ENCODE measurements at places on chromosomes 11 and 22. TPM values are rescaled to one million over a fixed set of nuclear protein-coding genes. Genes with fewer than 3 reads are reported as not detected.

The EHF gene
- 3.8 TPM for total RNA-seq

GRCh38 chr22:26993886-26994285 is 336.5 kb downstream of the MIAT start:
- no peak overlapping the region for H3K4me3 ChIP-seq
- no peak overlapping the region for H3K27ac ChIP-seq
- DNase-seq, result no peak
- no peaks in the 10 kb centered on the region for H3K36me3 ChIP-seq
- no peaks in the 10 kb centered on the region for H3K4me1 ChIP-seq

DNA sequence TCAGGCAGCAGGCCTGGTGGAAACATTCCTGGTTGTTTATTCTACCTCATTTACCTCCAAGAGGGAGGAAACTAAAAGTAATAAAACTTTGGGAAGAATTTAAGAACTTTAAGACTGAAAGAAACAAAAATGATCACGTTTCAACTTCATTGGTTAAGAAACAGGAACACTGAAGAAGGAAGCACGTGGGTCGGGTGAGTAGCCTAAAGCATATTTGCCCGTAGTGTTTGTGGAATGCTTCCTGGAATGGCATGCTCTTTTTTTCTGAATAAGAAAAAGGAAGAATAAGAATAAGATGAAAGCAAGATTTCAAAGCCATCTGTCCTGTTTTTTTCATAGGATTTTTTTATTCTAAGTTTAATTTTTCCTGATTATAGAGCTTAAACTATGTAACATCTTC is 83.1 kb downstream of the WNT11 start:
- H3K27ac ChIP-seq, result no peak overlapping the region
- H3K36me3 ChIP-seq, result no peaks in the 10 kb centered on the region
- no peak overlapping the region for H3K4me3 ChIP-seq
- H3K27me3 ChIP-seq, result no peaks in the 10 kb centered on the region
- no peak for DNase-seq
- peaks cover 44% of the 10 kb centered on the region for H3K4me1 ChIP-seq

- H3K36me3 ChIP-seq, result no peaks in the 10 kb centered on the region
- H3K4me3 ChIP-seq, result peak overlapping the region; percentile 45
- no peaks in the 10 kb centered on the region for H3K27me3 ChIP-seq
Observed at GRCh38 chr22:21981874-21982273, 713 bp downstream of the TOP3B start.

DNA sequence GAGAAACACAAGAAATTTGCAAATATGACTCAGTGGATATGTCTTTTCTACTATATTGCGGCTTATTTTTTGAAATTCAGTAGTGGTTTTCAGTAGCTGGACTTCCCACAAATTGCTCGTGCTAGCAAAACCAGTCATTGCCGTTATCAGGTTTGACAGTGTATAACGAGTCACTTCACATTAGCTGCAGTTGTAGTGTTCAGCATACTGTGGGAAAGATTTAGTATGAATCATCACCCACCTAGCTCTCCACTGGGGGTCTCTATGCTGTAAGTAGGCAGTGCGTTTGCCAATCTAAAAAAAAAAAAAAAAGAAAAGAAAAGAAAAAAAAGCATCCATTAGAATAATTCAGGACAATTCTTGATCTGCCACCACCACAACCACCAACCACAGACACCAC is 1318.9 kb downstream of the LRRC4C start:
- H3K4me3 ChIP-seq, result no peak overlapping the region
- no peaks in the 10 kb centered on the region for H3K36me3 ChIP-seq
- DNase-seq, result no peak
